ENCODE measurements at places on chromosomes 3 and 15.

DNA sequence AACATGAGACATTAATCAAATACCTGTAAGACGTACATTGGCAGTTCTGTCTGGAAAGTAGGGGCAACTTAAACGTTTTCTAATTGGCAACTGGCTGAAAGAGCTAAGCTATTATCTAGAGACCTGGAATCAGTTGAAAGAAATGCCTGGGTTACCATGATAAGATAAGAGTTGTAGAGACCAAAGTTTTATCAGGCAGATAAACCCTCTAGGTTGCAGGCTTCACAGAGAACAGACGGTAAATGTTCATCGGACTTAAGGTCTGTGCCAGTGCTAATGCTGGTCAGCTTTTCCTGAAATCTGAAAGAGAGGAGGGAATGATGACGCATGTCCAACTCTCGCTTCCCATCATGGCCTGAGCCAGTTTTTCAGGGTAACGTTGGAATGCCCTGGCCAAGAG, 196.2 kb downstream of the ROBO2 start:
- DNase-seq = no peak

GRCh38 chr15:73440571-73440970, 2.4 kb upstream of the REC114 start:
- DNase-seq = no peak

DNA sequence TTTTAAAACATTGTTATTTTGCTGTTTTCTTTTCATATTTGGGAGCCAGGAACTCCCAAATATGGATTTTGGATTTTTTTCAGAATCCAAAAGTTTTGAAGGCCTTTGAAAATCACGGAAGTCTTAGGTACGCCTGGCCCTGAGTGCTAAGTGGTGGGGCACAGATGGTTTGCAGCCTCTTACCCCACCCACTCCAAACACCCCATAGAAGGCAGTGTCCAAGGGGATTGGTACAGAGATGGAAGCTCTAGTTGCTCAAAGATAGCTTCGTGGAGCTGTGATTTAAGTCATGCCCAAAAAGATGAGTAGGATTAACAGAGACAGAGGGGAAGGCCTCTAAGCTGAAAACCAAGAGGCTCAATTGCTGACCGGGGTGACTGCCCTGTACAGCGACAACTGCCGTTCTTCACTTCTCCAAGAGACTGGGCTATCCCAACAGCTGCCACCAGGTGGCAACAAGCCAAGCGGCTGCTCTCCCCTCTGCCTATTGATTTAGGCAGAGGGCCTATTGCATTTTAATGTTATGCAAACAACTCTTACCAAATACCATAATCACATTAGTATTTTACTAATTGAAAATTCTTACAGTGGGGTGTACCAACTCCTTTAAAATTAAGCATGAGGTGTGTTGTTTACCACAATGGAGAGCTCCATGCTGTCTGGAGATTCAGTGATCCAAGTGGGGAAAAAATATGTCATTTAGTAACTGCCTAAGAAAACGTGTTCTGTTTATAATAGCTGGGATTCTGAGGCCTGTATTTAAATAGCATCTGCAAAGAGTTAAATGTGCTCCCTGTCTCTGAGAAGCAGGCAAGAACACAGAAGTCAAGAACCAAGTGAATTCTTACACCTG, 64.0 kb upstream of the C15orf61 start:
- peak; percentile 81 for DNase-seq

DNA sequence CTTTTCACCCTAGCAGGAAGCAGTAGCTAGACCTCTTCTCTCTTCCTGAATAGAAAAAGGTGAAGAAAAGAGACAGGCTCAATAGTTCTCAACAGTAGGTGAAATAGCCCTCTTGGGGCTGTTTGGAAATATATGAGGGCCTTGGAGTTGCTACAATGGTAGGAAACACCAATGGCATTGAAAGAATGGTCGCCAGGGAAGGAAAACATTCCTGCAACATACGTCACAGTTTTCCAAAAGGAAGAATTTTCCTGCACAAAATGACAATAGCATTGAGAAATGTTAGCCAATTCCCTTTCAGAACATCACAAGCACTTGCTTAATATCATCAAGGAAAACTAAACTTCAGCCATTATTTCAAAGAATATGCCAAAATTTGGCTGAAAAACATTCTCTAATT, 484.5 kb downstream of the IGSF11 start:
- DNase-seq = no peak

DNA sequence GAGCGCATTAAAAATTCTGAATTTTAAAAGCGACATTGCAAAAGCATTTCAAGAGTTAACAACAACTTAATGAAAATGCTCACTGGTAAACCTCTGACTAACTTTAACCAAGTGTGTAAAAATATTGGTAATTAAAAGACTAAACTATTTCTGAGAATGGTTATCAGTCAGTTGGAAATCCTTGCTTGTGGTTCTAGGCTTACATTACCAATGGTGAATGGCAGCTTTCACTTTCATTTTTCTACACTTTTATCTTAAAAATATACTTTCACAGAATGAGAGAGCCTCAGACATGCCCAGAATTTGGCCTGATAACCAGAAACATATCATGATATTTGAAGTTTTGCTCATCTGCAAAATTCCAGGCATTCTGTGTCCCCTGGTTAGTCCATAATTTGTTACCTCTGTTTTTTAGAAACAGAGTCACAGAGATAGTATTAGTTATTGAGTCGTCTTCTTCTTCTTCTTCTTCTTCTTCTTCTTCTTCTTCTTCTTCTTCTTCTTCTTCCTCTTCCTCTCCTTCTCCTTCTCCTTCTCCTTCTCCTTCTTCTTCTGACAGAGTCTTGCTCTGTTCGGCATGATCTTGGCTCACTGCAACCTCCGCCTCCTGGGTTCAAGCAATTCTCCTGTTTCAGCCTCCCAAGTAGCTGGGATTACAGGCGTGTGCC, 5.5 kb upstream of the RNF111 start:
- peak; percentile 69 for DNase-seq

- DNase-seq = no peak
Observed at GRCh38 chr15:41018534-41018933, 65.3 kb downstream of the CHAC1 start.

GRCh38 chr15:96622714-96623113, 292.2 kb downstream of the NR2F2 start:
- no peak for DNase-seq

- DNase-seq = no peak
Observed at GRCh38 chr3:1348547-1348946, 255.7 kb downstream of the CNTN6 start.

- DNase-seq = no peak
Observed at GRCh38 chr3:26118165-26118564, 328.3 kb downstream of the OXSM start.

DNA sequence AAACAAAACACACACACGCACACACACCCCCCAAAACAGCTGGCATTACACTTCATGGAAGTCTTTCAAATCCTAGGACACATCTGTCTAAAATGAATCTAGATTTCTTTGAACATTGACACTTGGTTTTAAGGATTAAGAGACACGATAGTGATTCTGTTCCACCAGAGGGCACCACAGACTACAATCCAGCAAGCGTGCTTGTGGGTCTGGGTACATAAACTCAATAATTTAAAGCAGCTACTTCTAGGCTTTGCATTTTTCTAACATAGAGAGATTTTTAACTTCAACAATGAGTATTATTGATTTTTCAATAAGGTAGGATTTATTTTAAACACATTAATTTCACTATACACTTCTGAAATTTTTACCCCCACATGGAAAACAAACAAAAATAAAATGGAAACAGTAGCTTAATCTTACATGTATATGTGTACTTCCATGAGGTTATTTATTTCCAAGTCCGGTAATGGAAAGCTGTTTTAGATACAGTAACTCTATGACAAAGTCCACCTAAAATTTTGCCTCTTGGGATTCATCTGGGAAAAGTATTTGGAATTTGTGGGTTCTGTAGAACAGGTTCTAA, 564.0 kb upstream of the TGFBR2 start:
- peak; percentile 47 for DNase-seq

- DNase-seq = peak; percentile 36
Observed at GRCh38 chr15:68210821-68211655, 5.9 kb upstream of the CALML4 start.

DNA sequence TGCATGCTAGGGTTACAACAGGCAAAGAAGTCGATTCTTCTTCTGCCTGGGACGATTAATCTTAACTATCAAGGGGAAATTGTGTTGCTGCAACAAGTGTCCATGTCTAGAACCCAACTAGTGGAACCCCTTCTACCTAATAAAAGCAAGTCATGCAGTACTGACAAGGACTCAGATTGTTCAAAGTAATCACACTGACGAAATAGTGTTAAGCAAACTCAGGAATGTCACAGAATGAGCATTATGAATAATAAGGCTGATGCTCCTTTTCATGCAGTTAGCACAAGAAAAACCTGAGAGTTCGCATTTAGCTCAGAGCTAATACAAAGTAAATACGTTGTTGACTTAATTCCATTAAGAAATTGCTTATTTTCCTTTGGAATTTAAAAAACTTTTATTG, 47.5 kb upstream of the TRIM42 start:
- DNase-seq = no peak

GRCh38 chr3:177512945-177513814, 315.9 kb upstream of the TBL1XR1 start:
- DNase-seq = no peak

DNA sequence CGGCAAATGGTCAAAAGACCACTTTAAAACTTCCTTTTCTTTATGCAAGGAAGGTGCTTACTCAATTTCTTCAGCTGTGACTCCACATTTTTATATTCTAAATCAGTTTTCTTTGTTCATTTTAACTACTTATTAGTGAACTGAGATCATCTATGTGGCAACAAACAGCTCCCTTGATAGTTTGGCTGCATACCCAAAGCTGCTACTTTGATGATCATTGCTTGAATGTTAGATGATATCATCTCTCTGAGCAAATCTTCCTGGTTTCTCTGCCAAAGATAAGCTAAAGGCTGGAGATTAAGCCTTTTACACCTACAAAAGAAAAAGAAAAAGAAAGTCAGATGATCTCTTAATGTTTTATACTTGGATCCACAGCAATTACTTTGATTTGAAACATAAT, 95.5 kb downstream of the DPH6 start:
- DNase-seq = no peak

DNA sequence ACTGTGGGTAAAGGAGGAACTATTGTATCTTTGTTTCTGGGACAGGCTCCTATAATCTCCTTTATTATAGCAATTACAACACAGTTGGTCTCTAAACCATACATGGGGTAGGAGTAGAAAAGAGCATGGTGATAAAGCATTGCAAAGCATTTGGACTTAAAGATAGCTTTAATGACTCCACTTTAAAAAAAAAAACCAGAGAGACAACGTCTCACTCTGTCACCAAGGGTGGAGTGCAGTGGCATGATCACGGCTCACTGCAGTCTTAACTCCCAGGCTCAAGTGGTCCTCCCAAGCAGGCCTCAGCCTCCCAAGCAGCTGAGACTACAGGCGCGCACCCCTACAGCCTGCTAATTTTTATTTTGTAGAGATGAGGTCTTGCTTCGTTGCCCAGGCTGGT, 68.2 kb downstream of the DENND4A start:
- DNase-seq = no peak

- DNase-seq = no peak
Observed at GRCh38 chr3:133384331-133385027, 15.4 kb upstream of the BFSP2 start.

- DNase-seq = no peak
Observed at GRCh38 chr3:17175187-17175807, 290.5 kb downstream of the PLCL2 start.

GRCh38 chr15:40290918-40291574, 8.2 kb upstream of the ANKRD63 start:
- DNase-seq = no peak

GRCh38 chr3:60178931-60179653, 1072.2 kb downstream of the FHIT start:
- DNase-seq = no peak

DNA sequence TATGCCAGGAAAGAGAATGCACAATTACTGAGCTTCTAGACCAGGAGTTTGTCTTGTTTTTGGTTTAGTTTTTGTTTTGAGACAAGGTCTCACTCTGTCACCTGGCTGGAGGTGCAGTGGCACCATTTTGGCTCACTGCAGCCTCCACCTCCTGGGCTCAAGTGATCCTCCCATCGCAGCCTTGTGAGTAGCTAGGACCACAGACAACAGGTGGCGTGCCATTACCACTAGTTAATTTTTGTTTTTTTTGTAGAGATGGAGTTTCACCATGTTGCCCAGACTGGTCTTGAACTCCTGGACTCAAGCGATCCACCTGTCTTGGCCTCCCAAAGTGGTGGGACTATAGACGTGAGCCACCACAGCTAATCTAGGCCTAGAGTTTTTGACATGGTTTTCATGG, 104.4 kb upstream of the CCDC54 start:
- DNase-seq = no peak

DNA sequence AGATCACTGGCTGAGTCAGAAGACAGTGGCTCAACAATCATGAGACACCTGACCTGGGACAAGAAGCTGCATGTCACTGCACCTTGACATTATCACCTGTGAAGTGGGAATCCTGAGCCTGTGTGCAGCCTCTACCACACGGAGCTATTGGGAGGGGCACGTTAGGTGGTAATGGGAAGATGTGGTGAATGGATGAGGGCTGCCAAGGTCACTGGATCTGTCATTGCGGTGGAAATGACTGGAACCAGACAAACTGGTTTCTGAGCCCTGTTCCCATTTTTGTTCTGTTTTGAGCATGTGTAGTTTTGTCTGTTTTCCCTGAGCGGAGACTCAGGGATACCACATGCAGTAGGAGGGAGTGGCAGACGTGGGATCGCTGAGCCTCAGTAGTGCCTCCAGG, 235.5 kb downstream of the OPA1 start:
- no peak for DNase-seq

DNA sequence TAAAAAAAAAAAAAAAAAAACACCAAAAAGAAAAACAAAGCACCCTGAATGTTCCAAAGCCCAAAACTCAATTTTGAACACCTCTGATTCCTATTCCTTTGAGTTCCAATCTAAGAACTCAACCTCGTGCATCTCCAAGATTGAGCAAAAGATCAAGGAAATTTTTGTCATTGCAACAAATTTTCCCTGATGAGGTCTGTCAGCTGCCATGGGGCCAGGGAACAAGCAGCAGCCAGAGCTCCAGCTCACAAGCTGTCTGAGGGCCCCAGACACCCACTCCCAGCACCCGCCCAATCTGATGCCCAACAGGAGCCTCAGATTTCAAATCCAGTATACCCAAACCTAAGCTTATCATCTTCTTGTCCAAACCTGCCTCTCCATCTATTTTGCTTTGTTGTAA, 87.6 kb upstream of the ACP3 start:
- DNase-seq = no peak

GRCh38 chr3:110296885-110297284, 774.7 kb upstream of the NECTIN3 start:
- no peak for DNase-seq

DNA sequence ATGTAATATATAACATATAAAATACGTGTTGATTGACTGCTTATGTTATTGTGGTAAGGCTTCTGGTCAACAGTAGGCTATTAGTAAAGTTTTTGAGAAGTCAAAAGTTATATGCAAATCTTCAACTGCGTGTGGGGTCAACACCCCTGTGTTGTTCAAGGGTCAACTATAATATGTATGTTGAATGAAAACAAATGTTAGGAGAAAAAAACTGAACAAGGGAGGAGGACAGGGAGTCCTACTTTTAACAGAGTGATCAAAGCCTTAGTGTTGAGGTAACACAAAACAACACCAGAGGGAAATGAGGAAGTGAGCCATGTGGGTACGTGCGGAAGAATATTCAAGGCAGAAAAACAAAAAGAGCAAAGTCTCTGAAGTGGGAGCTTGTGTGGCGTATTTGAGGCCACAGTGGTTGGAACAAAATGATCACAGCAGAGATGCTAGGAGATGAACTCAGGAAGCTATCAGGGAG, 62.5 kb downstream of the SFMBT1 start:
- peak; percentile 53 for DNase-seq
